ENCODE measurements at places on chromosomes 6 and 20.

GRCh38 chr6:158284876-158285655 is 27.2 kb upstream of the TULP4 start:
- no peak for DNase-seq

- no peak for DNase-seq
Observed at GRCh38 chr20:19633985-19634384, 124.1 kb upstream of the RIN2 start.

GRCh38 chr6:90819483-90819882 is 232.6 kb upstream of the MAP3K7 start:
- no peak for DNase-seq

DNA sequence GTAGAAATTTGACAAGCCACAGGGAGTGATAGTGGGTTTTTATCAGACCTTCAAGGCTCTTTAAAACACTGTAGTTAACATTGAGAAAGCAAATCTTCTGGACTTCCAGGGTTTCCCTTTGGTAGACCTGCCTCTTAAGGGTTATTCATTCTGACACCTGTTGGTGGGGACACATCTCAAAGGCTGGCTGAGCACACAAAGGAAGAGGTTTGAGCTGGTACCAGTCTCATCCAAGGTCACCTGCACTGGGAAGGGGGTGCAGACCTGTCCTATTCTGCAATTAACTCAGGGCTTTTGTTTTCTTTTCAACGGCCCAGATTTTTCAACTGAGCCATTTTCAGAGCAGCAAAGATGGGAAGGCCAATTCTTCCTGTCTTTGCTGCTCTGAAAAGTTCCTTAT is 45.6 kb downstream of the EDN1 start:
- DNase-seq, result no peak

DNA sequence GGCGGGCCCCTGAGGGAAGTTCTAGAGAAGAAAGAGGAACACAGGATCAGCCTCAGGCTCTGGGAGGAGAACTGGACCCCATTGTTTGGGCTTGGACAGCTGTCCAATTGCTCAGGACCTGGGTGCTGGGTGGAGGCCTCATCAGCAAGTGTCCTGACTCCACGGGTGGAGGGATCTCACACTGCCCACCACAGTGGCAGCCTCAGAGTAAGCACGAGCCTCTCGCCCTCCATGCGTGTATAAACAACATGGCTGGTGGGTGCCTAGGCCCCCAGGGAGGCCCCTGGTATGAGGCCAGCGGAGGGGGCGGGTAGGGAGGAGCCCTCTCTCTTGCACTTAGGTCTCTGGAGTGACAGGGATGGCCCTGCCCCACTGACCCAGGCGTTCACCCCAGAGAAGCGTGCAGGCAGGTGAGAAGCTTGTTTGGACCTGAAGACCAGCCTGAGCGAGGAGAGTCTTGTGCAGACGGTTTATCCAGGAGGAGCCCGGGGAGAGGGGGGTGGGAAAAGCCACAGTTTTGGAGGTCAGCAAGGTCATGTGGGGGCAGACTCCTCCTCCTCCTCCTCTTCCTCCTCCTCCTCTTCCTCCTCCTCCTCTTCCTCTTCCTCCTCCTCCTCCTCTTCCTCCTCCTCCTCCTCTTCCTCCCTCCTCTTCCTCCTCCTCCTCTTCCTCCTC is 41.9 kb upstream of the BHLHE23 start:
- DNase-seq, result no peak

DNA sequence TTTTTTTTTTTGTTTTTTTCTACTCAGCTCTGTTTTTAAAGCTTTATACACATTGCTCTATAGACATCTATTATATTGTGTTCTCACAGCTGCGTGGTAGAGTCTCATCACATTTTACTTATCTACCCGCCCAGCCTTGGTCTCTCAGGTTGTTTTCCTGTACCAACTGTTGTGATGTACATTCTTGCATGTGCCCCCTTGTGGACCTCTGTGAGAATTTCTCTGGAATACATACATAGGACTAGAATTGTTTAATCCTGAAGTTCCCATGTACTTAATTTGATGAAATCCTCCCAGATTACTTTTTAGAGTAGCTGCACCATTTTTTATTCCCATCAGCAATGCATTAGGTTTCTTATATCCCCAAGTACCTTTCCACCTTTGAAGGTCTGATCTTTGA is 40.4 kb upstream of the TINAG start:
- DNase-seq, result no peak

- no peak for DNase-seq
Observed at GRCh38 chr20:36658300-36658699, 12.3 kb upstream of the SLA2 start.

GRCh38 chr6:131139599-131139998 is 4.3 kb downstream of the AKAP7 start:
- no peak for DNase-seq

GRCh38 chr20:4666001-4666479 is 55.7 kb upstream of the PRND start:
- no peak for DNase-seq

GRCh38 chr6:105364243-105364642 is 38.6 kb downstream of the PREP start:
- no peak for DNase-seq

- DNase-seq, result no peak
Observed at GRCh38 chr6:168834801-168835200, 393.8 kb downstream of the SMOC2 start.

DNA sequence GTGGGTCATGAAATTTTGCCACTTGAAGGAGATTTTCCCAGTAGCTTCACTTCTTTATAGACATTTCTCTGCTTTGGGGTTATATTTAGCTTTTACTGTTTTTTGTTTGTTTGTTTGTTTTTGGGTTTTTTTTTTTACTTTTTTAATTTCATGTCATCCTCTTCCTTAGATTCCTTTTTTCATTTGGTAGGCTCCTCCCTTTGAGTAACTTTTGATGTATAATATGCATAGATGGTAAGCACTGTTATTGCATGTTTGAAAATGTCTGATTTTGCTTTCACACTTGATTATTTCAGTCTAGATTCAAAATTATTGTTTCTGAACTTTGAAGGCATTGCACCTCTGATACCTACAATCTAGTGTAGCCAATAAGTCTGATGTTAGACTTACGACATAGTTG is 37.6 kb downstream of the PLEKHG1 start:
- no peak for DNase-seq

- no peak for DNase-seq
Observed at GRCh38 chr6:20969551-20969950, 435.3 kb downstream of the CDKAL1 start.

GRCh38 chr20:18005170-18005989 is 36.6 kb downstream of the MGME1 start:
- DNase-seq, result no peak

- no peak for DNase-seq
Observed at GRCh38 chr20:38986663-38987062, 24.5 kb downstream of the DHX35 start.

- no peak for DNase-seq
Observed at GRCh38 chr6:16204653-16205376, 33.6 kb upstream of the GMPR start.

GRCh38 chr6:45584127-45584526 is 206.4 kb upstream of the SUPT3H start:
- DNase-seq, result no peak

- no peak for DNase-seq
Observed at GRCh38 chr20:48626226-48626937, 201.4 kb downstream of the PREX1 start.

- DNase-seq, result no peak
Observed at GRCh38 chr6:53192682-53193188, 44.1 kb upstream of the GCM1 start.

- DNase-seq, result no peak
Observed at GRCh38 chr20:53099856-53100255, 127.7 kb downstream of the TSHZ2 start.

DNA sequence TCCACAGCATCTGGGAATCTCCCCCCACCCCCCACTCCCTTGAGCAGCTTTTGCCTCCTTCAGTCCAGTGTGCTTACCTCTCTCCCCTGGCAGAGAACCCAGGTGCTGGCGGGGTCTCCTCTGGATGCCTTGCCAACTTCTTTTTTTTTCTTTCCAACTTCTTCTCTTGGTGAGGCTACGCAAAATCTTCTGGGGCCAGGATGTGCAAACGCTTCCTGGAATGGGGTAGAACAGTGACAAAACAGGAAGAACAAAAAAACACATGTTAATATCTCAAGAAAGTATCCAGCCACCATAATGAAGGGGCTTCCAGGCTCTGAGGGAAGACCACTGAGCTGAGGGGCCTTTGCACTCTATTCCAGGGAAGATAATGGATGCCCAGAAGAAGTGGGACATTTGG is 53.9 kb upstream of the DDR1 start:
- DNase-seq, result no peak

DNA sequence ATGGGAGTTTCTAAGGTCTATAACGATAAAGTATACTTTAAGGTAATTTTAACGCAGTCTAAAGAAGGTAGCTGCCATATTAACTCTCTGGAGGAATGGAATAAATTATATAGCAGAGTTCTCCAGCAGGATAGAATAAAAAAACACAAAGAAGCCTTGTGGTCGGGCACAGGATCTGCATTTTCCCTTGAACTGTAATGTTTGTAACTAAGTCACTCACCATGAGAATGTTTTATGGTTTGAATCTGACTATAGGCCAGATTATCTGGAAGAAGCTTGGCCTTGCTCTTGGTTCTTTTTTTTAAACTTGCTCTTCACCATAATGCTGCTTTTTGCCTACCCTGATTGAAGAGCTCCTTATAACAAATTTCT is 238.8 kb upstream of the NOX3 start:
- DNase-seq, result no peak

- no peak for DNase-seq
Observed at GRCh38 chr20:16929756-16930155, 181.6 kb downstream of the OTOR start.

- DNase-seq, result no peak
Observed at GRCh38 chr6:30075094-30075789, at the start of gene RNF39. Gene RNF39 (minus strand): TSS chr6:30075769. CDS start chr6:30075585, 184 bp downstream.

DNA sequence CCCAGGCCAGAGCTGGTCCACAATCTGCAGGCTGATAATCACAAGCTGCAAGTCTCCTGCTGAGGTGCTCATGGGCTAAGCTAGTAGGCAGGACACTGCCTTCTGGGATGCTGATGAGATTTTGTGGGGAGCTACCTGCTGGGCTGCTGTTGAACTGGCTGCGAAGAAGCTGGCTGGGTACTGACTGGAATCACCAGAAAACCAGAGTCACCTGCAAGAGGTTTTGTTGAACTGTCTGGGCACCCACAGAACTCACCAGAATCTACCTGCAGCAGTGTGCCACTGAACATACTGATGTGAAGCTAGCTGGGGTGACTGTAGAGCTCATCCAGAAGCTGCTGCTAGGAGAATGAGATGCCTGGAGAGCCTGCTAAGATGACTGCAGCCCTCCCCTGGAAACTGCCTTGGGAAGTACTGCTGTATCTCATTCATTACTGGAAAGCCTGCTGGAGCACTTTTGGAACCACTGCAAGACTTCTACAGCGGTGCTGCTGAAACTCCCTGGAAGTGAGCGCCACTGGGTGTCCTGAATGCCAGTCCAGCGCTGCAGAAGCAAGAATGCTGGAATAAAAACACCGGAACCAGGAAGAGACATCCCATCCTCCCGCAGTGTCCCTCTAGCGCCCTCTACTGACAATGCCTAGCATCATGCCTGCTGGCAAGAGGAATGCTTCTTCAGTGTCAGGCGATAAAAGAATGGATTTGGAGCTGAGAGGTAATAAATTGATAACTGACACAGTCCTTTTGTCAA is 64.9 kb upstream of the ARHGAP18 start:
- DNase-seq, result no peak

DNA sequence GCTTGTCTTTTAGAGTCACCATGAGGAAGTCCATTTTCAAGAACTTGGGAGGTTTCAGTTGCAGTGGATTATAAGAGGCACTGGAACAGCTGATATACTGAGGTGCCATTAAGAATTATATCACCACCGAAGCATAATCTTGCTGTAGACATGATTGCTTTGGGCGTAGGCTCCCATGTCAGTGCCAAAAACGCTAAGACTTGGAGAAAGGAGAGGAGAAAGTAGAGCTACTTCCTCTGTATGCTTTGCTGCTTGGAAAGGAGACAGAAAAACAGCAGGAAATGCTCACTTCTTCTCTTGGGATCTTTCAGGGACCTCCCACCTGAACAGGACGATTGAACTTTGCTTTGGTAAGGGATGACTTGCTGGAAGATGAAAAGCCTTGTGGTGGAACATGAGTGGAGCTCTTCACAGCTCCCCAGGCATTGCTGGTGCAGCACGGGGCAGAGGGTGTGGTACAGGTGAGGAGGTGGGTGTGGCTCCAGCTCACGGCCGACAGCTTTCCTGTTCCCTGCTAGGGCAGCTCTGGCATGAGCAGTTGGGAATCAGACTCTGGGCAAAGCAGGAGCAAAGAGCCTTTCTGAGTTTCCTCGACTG is 190.4 kb upstream of the JAG1 start:
- DNase-seq, result peak; percentile 86

DNA sequence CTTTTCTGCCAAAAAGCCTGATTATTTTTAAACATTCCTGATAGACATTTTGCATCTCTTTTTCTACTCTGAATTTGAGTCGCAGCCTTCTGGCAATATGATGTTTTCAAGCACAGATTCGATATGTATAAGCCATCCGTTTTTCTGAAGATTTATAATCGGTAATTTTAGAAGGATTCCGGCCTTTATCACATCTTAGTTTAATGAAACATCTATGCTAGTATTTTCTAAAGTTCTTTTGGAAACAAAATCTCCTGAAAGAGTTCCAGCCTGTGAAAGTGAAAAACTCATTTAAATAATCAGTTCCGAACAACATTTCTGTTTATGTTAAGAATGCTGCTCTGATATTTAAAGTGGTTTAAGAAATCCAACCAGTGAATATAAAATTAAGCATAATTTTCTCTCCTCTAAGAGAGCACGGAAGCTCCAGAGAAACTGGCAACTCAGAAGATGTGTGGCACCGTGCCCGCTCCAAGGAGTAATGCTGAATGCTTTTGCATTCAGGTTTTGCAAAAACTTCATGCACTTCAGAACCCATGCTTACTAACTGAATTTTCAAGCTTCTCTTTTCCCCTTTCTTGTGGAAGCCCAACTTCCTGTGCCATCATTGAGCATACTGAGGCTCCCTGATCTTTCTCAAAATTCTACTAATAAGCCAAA is 20.7 kb downstream of the NDUFAF4 start:
- no peak for DNase-seq

GRCh38 chr20:64145458-64146300 is 18.6 kb upstream of the MYT1 start:
- DNase-seq, result no peak

DNA sequence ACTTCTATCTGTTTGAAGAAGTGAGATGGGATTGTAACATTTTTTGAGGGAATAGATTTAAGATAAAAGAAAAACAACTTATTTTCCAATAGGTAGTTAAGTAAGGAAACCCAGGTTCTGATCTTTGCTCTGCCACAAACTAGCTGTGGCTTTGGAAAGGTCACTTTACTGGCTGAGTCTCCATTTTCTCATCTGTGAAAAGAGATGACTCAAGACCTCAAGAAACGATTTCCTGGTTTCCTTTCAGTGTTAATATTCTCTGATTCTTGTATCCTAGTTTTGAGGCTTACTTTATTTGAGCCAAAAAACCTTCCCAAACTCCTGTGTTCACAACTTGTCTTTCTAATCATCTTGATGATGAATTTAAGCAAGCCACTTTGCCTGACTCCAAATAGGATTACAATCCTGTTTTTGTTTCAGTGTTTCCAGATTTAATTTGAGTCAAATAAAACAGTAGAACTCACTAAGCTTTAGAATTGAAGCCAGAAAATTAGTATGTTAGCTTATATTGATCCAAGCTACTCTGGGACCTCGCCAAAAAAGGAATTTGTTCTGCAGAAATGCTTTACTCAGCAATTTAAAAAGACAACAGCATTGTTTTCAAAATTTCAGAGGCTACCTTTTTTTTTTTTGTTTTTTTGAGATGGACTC is 51.1 kb downstream of the ENPP1 start:
- DNase-seq, result no peak
